Stimulated activated CD4-positive, alpha-beta T cell treated with anti-CD3 and anti-CD28 coated beads, Interleukin-4, amount 100 ng/mL, for 24 hours (primary cell): ENCODE measurements at places on chromosomes 11 and 22.

DNA sequence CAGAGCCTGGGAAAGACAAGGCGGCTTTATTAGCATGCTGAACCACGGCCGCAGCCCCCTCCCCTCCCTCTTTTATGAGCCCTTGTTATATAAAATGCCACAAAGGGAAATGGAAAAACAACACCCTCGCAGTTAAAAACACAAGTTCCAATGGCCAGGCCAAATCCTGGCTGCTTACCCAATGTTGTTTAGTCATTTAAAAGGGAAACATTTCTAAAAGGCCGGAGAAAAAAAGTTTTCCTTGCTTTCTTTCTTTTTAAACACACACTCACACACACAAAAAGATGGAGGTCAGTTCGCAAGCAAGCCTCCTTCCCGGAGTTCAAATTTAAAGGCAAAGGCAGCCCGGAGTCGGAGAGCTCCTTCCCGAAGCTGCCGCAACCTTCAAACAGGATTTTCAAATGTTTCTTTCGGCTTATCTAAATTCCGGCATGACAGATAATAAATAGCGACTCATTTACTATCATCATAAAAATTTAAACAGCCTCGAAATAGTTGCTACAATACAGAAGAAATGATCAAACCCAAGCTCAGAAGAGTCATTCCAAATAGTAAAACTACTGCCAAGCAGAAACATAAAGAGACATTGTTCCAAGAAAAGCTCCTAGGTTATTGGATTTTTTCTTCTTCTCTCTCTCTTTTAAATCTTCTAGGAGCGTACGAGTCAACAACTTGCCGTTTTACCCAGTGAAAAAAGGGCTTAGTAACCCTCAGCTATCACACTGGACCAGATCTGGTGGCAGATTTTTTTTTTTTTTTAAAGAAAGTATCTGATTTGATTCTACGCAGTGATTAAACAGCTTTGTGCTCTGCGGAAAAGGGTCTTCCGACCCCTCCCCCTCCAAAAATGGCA, 3.5 kb downstream of the PHF21B start:
- DNase-seq: no peak

DNA sequence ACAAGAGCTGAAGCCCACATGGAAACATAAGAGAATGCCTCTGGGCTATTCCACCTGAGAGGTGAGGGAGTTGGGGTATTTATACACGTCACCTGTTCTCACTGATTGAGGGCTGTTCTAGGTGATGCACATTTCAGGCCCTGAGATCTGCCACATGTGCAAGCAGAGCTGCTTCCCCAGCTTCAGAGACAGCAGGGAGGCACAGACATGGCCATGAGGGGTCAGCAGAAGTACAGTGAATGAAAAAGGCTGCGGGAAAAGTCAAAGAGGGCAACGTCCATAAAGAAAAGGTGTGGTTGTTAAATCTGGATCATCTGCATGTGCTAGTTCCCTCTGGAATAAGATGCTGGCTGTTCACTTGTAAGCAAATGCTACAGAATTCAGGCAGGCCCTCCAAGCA, 75.4 kb downstream of the GAB4 start:
- DNase-seq: no peak

DNA sequence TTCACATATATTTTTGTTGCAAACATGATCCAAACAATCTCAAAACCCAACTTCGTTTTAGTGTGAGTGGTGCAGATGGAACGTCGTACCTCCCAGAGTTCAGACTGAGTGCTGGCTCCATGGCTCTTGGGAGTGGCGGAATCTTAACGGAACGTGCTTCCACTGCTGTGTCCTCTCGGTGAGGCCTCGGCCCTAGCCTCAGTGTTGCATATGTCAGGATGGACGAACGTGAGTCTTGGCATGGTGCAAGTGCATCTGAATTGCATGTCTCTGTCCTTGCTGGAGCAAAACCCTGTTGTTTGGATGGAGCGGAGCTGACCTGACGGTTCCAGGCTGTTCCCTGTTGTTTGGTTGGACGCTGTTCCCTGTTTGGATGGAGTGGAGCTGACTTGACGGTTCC, 306.8 kb downstream of the TBC1D22A start:
- no peak for DNase-seq

DNA sequence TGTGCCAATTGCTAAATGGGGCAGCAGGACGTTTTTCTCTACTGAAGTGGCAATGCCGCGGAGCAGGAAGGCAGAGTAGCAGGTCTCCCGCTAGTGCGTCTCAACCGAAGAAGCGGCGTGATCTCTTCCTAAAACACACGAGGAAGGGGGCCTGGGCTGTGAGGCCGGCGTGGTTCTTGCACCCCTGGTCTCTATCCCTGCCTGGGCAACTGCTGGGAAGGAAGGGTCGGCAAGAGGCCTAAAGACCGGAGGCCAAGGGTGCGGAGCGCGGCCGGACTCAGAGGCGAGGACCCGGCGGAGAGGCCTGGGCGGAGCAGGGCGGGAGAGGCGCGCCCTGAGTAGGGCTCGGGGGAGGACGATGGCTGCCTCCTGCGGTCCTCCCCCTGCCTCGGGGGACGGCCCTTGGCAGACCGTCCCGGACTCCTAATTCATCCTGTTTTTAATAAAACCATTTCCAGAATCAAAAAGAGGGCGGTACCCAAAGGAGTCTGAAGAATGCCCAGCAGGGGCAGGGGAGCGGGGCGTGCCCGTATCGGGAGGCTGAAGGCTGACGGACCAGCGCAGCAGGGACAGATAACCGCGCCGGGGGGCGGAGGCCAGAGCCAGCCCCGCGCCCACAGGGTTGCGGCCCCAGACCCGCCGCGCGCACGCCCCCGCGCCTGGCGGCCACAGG, 572 bp upstream of the APLP2 start:
- DNase-seq: no peak

GRCh38 chr11:501001-501682, 5.9 kb downstream of the RNH1 start:
- DNase-seq: no peak

- no peak for DNase-seq
These were observed 34.5 kb upstream of the DEUP1 start for GRCh38 chr11:93295921-93296575.

- no peak for DNase-seq
These were observed 517 bp downstream of the HIRA start for GRCh38 chr22:19430890-19431541.

- no peak for DNase-seq
These were observed 1.6 kb downstream of the PPP2R1B start for GRCh38 chr11:111764621-111765020.

DNA sequence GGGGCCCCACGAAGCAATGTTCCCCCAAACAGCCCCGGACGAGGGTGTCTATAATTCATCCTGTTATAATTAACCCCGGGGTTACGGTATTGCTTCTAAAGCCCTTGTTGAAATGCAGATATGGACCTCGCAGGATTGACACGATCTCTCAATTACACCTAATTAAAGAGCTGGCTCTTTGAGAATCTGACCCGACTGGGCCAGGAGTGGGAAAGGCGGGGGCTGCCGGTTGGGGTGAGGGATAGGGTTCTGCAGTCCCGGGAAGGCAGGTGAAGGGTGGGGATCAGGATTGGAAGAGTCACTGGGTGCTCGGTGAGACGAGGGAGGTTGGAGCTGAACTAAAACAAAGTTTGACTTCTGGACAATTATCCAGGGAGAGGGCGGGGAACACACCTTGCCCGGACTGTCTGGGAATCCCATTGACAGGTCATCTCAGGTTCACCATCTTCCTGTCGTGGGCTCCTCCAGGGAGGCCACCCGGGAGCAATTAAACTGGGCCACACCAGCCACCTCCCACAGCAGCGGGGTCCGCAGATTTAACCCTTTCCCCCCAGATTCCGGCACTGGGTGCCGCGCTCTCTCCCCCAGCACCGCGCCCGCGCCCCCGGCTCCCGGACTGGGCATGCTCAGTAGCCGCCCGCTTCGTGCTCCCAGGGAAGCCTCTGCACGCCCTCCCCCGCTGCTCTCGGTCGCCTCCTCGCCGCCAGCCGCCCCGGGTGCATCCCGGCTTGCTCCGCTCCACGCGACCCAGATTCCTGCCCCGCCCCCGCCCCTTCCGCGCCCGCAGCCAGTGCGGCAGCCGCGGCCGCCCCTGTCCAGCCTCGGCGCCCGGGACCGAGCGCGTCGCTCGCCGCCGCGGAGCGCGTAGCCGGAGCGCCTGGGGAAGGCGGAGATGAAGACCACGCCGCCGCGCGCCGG, at the start of gene ELMOD1:
Gene ELMOD1, plus strand, starts transcription at position 688 of the 918 bp plus-strand sequence. CDS start 27,043 bp downstream, outside the sequence.
- DNase-seq: peak; percentile 14

DNA sequence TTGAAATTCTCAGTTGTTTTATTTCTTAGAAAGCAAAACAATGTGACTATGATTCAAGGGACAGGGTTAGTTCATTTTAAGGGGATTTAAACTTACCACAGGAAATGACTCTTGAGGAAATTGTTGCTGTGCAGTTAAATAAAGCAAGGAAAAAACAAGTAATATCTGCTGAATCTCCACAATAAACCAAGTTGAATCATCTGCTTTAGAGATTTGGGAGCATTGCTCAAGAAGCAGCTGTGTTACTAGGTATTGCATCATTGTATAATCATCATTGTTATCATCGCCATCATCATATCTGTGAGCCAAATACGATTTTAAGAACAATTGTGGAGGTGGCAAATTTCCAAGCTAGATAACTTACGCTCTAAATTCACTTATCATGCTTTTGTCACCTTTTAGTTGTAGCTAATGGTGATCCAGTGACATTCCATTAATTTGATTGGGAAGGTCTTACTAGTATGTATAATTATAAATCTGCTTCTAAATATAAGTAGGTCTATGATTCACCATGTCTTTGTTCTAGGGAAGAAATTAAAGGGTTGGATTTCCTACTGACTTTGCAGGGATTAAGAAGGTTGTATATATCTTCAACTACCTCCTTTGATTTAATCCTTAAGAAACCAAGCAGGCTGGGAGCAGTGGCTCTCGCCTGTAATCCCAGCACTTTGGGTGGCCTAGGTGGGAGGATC, 19.9 kb downstream of the MMP10 start:
- DNase-seq: no peak

- DNase-seq: no peak
These were observed 17.0 kb upstream of the KCNJ11 start for GRCh38 chr11:17405232-17406005.

- DNase-seq: no peak
These were observed 328.2 kb upstream of the NCAM1 start for GRCh38 chr11:112632866-112633505.

DNA sequence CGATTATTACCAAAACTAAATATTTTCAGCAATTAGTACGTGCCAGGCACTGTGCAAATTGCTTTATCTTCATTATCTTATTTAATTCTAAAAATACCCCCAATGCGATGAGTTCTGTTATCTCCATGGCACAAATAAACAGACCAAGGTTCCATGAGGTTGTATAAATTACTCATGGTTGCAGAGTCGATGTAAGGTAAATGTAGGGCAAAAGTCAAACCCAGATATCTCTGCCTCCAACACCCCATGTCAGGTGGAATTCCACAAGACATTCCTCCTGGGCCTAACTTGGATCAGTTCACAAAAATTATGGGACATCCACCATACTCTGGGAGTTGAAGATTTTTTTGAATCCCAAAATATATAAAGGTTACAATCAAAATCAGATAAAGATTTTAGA, 43.7 kb downstream of the ISX start:
- no peak for DNase-seq

DNA sequence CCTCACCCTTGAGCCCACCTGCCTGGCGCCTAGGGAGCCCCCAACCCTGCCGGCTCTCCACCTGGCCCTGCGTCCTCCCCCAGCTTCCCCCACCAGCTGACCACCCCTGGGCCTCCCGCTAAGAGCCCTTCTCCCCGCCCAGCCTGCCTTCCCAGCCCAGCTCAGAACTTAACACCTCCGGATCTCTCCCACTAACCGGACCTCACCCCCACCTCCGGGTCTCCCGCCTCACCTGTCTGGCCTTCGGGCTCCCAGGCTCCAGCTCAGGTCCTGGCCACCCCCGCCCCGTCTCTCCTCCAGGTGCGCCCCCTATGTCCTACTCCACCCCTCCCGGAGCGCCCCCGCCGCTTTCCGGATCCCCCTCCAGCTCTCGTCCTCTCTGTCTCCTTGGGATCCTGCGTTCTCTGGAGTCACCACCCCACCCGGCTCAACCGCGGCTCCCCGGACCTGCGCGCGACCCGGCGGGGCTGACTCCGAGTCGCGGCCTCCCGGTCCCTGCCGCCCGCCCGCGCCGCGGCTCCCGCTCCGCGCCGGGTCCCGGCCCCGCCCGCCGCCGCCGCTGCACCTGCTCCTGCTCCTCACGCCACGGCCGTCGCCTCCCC, at the start of gene KCNJ11:
Gene KCNJ11, minus strand, starts transcription at position 51 of the 602 bp plus-strand sequence. CDS start 568 bp downstream, outside the sequence.
- DNase-seq: no peak

- DNase-seq: no peak
These were observed 92.7 kb downstream of the MSANTD4 start for GRCh38 chr11:105929084-105929955.

DNA sequence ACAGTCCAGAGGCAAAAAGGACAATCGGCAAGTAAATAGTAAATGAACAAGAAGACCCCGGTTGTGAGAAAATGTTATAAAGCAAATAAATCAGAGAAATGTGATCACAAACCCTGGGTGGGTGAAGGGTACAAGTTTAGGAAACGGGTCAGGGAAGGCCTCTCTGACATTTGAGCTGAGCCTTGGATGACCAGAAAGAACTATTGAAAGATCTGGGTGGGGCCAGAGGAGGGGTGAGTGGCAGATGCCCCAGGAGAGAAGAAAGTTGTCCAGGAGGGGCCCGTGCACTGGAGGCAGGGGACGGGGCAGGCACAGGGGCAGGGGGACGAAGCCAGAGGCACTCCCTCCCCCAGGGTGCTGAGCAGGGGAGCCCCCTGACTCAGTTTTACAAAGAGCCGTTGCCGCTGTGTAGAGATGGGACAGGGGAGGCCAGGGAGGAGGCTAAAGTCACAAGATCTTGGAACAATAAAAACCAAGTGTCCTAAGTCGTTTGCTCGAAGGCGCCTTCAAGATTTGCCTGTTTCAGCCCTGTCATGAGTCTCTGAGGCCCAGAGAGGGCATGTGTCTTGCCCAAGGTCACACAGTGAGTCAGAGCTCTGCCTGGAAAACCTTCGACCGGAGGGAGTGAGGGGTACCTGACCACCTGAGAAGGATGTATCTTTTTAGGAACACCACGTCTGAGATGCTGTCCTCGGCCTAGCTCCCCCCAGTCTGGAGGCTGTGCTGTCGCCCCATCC, 10.8 kb upstream of the PDGFB start:
- no peak for DNase-seq

GRCh38 chr11:111731821-111732220, 34.4 kb downstream of the PPP2R1B start:
- DNase-seq: no peak

DNA sequence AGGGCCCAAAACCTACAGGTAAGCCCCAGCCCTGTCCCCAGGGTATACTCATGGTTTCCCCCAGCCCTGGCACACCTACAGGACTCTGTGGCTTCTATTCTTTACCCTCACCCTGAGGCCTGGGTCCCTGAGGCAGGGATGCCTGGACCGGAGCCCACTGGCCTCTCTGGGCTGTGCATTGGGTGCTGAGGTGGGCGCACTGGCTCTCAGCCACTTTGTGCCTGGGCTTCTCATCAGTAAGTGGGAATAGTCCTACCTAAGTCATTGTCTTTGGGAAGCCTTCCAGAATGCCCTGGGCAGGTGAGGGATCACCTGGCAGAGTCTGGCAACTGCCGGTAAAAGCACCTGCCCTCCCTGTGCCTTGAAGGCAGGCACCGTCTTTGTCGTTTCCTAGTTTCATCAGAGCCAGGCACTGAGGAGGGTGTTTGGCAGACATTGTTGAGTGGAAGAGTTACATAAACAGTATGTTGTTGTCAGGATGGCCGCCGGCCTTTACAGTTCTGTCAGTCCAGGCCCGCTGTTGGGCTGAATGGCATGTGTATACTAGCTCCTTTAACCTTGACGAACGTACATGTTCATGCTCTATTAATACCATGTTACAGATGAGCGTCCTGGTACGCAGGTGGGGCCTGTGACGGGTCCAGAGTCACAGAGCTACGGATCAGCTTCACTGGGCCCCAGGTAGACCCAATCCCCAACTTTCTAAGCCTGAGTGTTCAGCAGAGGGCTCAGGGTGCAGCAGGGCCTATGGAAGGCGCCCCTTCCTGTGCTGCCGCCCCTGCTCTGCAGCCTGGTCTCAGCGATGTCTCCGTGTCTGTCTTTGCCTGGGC, 23.0 kb downstream of the SHANK3 start:
- no peak for DNase-seq
